Fibroblast of skin of left biceps (primary cell): ENCODE measurements at places on chromosomes 12 and 14.

GRCh38 chr12:68081561-68081960, 78.0 kb downstream of the IFNG start:
- DNase-seq, result no peak

DNA sequence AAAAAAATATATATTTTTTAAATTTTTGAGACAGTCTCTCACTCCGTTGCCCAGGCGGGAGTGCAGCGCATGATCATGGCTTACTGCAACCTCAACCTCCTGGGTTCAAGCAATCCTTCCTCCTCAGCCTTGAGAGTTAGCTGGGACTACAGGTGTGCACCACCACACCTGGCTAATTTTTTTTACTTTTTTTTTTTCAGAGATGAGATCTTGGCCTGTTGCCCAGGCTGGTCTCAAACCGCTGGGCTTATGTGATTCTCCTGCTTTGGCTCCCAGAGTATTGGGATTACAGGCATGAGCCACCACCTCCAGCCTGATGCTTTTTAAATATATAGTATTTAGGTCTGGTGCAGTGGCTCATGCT, 24.5 kb downstream of the MDM2 start:
- no peak for DNase-seq

DNA sequence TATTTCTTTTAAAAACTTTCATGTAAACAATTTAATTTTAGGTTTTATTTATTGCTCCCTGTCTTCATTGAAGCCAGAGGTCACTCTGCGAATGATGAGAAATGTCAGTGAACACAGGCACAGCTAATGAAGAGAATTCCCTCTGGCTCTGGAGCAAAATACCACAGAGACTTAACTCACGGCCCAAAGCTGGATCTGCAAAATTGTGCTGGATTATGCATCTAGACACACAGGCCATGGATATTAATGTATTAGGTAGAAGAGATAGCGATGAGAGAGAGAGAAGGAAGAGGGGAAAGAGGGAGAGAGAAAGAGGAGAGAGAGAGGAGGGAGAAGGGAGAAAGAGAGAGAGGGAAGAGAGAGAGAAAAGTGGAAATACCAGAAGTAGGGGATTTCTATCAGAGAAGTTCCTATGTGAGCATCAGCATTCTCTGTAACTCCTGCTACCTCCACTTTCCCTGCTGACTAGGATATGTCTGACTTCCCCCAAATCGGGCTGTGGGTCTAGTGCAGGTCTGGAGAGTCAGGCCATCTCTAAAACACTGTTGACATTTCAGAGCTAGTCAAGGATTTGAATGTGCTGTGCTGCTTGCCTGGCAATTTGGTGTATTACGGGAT, 3.7 kb downstream of the ARHGDIB start:
- no peak for DNase-seq

DNA sequence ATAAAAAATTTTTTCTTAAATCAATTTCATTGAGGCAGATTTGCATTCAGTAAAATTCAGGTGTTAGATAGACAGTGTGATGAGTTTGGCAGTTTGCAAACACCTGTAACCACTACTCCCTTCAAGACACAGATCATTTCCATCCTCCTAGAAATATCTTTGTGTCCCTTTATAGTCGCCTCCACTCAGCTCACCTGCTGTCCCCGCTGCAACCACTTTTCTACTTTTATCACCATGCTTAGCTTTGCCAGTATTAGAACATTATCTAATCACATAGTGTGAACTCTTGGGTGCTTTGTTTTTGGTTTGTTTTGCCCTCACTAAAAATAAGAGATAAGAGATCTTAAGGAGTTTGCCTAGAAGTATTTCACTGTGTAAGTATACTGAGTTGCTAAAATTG, 73.8 kb downstream of the DERA start:
- no peak for DNase-seq

DNA sequence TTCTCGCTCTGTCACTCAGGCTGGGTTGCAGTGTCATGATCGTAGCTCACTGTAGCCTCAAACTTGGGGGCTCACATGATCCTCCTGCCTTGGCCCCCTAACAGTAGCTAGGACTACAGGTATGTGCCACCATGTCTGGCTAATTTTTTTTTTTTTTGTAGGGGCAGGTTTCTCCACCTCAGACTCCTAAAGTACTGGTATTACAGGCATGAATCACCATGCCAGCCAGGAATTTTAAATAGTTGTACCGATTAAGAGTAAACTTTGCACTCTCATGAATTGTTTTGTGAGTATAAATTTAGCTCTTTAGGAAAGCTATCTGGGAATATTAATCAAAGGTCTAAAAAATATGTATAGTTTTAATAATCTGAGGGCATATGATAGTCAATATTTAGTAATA, 25.5 kb downstream of the YEATS4 start:
- no peak for DNase-seq

- no peak for DNase-seq
Measured at GRCh38 chr14:34620839-34621238, 9.1 kb downstream of the SNX6 start.

DNA sequence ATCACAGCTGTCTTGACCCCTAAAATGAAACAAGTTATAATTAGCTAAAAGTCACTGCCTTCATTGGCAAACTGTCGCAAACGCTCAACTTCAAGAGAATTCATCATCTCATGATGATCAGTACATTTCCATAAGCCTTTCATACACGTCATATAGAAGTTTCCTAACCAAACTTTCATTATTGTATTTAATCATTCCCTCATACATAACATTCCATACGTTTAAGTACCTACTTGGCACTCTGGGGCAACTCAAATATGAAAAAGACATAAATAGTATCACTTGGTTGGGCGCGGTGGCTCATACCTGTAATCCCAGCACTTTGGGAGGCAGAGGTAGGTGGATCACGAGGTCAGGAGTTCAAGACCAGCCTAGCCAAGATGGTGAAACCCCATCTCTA, 12.4 kb upstream of the PPP2R5E start:
- DNase-seq, result no peak
